ENCODE measurements at places on chromosomes 5 and 9. TPM values are rescaled to one million over a fixed set of nuclear protein-coding genes. Genes with fewer than 3 reads are reported as not detected.

- no peak for DNase-seq
Observed at GRCh38 chr5:138230981-138231589, 18.0 kb upstream of the CDC23 start.

- DNase-seq, result no peak
Observed at GRCh38 chr9:126702151-126703001, 88.6 kb downstream of the LMX1B start.

The HRCT1 gene
- 4.6 TPM for total RNA-seq

DNA sequence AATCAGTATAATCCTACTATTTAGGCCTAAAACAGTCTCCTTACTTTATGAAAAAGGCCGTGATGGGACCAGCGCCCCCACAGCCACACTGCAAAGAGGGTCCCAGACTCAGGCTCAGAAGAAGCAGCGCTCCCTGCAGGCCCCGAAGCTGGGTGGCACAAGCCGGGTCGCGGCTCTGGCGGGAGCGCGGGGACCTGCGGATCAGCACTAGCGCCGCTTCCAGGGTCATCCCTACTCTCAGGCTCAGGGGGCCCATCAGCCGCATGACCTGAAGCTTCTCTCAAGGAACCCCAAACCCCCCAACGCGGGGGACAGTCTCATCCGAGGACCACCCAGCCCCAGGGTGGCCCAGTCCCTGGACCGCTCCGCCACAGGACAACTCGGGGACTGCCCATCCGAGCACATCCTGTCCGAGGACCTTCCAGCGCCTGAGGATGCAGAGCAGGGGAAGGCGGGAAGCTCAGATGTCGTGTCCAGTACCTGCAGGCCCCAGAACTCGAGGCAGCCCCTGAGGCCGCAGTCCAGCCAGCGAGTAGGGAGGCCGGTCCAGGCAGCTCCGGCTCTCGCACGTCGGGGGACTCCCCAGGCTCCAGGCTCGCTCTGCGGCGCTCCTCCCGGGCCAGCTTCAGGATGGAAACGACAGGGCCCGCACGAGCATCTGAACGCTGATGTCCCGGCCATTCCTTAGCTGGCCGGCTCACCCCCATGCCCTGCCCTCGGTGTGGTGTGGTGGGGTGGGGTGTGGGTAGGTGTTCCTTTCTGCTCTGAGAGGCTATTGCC, 32.4 kb upstream of the CDK20 start:
- no peak for DNase-seq

The PCSK5 gene
- total RNA-seq, result 8.4 TPM

The PCDHB4 gene
- 2.4 TPM for total RNA-seq

GRCh38 chr9:97668485-97668884, 28.7 kb downstream of the XPA start:
- DNase-seq, result no peak

The FBP1 gene
- 3.0 TPM for total RNA-seq

DNA sequence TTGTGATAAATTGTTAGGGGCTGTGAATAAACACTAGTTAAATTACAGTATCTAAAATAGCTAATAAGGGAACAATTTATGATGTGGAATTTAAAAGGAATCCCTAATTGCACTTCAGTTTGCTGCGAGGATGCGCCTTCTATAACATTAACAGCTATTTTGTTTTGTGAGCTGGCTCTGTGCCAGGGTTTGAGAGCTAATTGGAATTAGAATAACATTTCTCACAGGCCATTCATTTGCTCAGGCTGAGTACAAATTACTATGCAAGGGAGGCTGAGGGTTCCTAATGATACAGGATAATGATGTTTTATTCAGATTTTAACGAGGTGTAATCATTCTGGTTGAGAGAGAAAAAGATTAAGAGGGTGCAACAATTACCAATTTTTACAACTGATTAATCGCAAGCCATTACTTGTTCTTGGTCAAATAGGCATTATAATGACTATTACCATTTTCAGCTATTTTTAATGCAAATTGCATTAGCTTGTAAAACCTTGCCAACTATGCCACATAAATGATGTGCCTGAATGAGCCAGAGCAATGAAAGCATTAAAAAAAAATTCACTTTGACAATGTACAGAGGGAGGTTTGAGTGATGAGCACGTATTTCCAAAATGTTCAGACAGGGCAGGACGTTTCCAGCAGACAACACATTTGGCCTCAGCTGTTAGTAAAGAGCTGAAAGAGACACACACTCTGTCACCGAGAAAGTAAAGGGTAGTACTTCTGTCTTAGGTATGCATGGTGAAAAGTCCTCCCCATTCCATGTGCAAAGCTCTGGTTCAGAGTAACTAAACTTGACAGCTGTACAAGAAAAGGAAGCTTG, 576.5 kb downstream of the TLE1 start:
- DNase-seq, result no peak
